ENCODE measurements at places on chromosomes 7 and 10.

- DNase-seq = no peak
These were observed 11.8 kb downstream of the PODXL start for GRCh38 chr7:131544449-131545301.

GRCh38 chr10:59995862-59996261, 89.5 kb upstream of the CCDC6 start:
- DNase-seq = no peak

- no peak for DNase-seq
These were observed 1209.2 kb downstream of the TYW1 start for GRCh38 chr7:68205826-68206225.

- DNase-seq = no peak
These were observed 4.5 kb upstream of the PLXNA4 start for GRCh38 chr7:132580717-132581285.

GRCh38 chr7:976901-977325, 1.6 kb upstream of the COX19 start:
- DNase-seq = no peak

DNA sequence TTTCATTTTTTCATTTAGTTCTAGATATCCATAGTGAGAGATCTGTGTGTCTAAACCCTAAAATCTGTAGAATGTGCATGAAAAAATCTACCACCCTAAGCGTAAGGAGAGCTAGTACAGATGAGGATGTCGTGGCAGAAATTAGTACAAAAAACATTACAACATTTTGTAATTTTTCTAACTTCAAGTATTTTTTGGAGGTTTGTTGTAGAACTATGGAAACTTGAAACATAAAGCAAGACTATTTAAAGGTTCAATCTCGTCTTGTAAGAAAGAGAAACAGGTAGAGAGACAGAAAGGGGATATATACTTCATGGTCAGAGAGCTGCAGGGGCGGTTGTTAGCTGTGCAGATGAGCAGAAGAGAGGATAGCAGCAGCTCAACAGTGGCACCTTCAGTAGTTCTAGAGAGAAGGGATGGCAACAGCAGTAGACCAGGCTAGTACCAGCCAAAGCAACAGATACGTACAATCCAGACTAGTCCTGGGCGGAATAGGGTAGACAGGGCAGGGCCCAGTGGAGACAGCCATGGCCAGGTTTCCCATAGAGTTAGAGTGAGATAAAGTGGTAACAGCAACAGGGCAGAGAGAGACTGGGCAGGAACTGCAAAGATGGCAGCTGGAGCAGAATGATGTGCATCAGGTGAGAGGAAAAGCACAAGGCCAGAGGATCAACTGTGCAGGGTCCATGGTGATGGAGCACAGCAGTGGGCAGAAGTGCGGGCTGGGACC, 145.2 kb downstream of the FRMD4A start:
- peak; percentile 60 for DNase-seq

DNA sequence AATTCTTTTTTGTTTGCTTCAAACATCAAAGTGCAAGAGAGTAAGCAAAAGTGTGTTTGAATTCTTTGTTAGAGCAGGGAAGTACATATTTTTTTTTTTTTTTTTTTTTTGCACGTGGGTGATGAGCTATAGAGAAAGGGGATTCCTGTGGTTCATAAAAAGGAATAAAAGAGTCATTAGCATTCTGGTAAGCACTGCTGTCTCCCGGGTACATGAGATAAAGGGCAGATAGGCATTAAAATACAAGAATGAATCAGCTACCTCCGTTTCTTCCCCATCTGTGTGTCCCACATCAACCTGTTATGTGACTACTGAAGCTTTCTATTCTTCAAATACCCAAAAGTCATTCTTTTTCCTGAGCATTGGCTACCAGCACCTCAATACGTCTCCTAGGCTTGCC, 102.4 kb upstream of the SEMA3D start:
- DNase-seq = no peak

DNA sequence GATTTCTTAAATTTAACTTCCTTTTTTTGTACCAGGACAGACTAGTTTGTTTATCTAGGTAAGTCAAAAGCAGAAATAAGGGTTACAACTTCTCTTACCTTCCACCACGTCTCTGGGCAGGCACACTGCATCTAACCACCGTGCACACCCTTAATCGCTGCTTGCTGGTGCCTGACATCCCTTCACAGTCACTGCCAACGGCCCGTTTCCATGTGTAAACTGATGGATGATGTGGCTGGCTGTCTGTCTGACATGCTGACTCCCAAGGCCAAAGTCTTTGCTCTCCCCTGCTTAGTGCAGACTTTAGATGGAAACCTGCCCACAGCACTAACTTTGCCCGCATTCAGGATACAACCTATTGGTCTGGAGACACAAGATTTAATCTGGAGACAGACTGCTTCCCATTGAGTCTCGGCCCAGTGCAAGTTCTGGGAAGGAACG, 1.1 kb downstream of the TMEM273 start:
- DNase-seq = no peak

GRCh38 chr10:130028465-130028819, 64.4 kb upstream of the EBF3 start:
- DNase-seq = no peak

DNA sequence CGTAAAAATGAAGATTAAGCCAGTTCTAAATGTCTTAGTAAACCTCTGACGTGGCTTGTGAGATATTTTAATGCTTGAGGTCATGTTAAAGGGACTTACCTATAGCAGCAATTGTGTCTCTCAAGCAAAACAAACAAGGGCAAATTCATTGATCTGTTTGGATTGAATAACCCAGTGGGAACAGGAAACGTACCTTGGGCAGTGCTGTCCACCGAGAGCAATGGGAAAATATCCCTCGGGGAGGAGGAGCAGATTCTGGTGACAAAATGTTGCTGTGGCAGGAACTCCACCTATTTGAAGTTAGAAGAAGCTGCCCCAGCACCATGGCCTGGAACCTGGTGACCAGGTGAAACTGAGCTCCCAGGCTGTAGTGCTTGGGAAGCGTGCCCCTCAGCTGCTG, 107.1 kb upstream of the FZD8 start:
- DNase-seq = no peak

- no peak for DNase-seq
These were observed 435.2 kb downstream of the PLXNA4 start for GRCh38 chr7:132141109-132141508.

DNA sequence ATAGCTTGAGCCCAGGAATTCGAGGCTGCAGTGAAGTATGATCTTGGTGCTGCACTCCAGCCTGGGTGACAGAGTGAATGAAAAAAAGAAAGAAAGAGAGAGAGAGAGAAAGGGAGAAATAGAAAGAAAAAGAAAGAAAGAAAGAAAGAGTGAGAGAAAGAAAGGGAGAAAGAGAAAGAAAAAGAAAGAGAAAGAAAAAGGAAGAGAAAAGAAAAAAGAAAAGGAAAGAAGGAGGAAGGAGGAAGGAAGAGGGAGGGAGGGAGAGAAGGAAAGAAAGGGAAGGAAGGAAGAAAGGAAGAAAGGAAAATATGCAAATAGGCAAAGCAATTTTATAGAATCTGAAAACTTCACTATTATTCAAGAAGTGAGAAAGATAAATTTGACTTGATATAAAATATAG, 24.5 kb upstream of the JCAD start:
- DNase-seq = no peak

DNA sequence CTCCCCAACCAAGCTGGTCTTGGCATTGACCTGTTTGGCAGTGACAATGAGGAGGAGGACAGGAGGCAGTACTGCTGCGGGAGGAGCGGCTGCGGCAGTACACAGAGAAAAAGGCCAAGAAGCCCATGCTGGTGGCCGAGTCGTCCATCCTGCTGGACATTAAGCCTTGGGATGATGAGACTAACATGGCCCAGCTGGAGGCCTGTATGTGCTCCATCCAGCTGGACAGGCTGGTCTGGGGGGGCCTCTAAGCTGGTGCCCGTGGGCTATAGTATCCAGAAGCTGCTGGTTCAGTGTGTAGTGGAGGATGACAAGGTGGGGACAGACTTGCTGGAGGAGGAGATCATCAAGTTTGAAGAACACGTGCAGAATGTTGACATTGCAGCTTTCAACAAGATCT, 39.1 kb upstream of the ZNF273 start:
- DNase-seq = no peak

DNA sequence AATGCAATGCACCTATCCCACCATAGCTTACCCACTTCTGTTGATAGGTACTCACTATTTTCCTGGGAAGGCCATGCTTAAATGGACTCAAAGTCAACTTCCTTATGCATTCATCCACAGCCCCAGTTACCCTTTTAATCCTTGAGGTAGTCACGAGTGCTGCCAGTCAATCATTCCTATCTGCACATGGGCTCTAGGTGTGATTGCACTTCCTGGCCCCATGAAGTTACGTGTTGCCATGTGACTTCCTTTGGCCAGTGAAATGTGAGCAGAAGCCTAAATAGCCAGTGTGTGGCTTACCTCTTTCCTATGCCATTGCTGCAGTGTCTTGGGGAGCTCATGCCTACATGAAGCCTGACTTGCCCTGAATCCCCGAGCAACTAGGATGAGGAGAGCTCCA, 23.5 kb upstream of the EIF5AL1 start:
- DNase-seq = no peak

DNA sequence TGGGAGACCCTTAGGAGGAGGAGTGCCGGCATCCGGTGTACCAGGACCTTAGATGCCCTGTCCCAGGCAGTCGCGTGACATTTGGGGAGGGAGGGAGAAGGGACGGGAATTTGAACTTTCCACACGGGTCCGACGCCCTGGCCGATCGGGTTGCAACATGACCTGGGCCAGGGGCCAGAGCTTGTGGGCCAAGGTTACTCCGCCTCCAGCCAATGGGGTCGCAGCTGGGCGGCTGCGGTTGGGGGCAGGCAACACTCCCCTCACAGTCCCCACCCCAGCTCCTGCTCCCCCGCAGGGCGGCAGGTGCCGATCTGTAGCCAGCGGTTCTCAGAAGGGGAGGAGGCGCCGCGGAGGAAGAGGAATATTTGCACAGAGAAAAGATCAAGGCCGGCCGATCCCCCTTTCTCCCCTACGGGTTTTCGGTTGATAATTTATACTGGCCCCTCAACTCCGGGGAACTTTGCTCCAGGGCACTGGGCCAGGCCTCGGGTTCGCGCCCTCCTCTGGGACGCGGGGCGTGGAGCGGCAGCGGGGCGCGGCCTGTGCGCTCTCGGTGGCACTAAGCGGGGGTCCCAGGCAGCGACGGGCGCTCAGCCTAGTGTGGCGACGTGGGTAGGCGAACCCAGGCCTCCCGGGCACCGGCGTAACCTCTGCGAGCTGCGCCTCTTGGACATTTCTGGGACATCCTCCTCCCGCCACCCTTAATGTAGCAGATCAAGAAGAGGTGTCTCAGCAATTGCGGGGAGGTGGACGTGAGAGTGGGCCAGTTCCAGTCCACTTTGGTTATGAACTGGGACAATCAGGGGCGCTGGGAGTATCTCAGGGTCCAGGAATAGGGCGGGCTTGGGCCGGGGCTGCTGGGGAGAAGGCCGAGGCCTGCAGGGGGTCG, 1.2 kb downstream of the MLXIPL start:
- DNase-seq = no peak

DNA sequence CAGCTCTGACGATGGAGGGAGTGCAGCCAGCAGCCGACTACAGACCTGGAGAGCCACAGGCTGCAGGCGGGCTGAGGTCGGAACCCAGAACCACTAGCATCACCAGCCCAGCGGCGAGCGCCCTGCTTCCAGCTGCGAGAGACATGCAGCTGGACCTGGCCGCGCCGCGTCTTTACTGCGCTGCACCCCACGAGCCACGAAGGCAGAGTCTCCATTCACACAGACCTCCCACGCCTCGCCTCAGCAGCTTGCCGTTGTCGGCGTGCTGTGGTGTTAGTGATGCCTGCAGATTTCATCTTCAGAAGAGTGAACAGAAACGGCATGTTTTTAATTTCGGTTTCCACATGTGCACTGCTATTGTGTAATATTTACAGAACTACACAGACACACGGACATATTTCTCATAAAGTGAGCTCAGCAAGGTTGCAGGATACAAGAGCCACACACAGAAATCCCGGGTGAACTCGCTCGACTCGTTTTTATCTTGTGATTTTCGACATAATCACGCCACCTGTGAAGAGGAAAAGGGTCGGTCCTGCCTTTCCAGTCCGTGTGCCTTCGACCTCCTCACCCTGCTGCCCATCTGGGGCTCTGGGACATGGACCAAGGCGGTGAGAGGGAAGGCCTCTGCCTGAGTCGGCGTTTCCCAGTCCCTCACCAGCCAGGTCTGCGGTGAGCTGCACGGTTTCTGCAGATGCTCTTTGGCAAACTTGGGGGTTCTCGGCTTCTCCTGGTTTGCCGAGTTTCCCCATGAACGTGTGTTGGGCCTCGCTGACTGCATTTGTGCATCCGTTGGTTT, 252.2 kb downstream of the ELFN1 start:
- no peak for DNase-seq

GRCh38 chr7:31284106-31284505, 56.4 kb downstream of the NEUROD6 start:
- no peak for DNase-seq

- DNase-seq = no peak
These were observed 553 bp upstream of the ADD3 start for GRCh38 chr10:110007161-110007700.

DNA sequence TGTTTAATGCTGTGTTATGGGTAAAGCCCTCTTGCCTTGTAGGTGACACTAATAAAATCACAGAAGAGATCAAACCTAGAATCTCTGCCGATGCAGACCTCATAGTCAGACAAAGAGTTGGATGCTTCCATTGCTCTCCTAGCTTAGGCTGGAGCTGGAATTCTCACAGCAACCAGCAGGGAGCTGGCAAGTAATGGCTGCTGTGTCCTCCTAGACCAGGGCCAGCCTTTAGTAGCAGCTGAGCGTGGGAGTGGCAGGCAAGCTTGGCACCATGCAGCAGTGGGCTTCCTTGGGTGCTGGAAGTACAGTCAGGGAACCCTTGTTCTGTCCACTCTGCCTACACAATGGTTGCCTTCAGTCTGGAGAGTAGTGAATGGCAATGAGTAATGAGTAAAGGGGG, 598.3 kb upstream of the GALNT17 start:
- no peak for DNase-seq

DNA sequence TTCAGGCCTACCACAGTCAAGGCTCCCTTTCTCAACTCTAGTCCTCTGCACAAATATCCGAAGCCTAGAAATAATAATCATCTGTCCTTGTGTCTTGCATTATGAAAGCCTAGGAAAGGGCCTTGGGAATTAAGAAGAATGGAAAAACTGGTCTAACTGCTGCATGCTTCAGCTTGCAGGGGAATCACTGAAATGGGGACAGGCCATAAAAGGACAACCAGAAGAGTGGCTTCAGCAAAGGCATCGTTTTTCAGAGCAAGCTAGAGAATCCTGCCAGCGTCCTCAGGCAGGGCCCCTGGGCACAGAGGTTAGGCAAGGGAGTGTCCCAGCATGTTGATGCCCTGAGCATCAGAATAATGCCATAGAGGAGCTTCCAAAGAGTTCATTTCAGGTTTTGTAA, 13.2 kb downstream of the ERVW-1 start:
- DNase-seq = no peak

GRCh38 chr7:113000316-113001020, 86.2 kb downstream of the GPR85 start:
- DNase-seq = no peak

GRCh38 chr7:22350466-22351328, 6.3 kb downstream of the RAPGEF5 start:
- DNase-seq = no peak

- no peak for DNase-seq
These were observed 608 bp upstream of the UBN2 start for GRCh38 chr7:139230484-139230773.

- no peak for DNase-seq
These were observed at the start of gene PFKP for GRCh38 chr10:3067118-3067858. Gene PFKP (plus strand): TSS chr10:3067548. CDS start chr10:3067596, 48 bp downstream.
